Non-pigmented ciliary epithelial cell (primary cell): ENCODE measurements at places on chromosomes 2 and 18.
A peak's percentile ranks its signal among the peaks of the same experiment; 100 is the strongest.

- DNase-seq: no peak
Observed at GRCh38 chr2:62727259-62727867, 21.9 kb downstream of the EHBP1 start.

- DNase-seq: no peak
Observed at GRCh38 chr2:164624316-164624715, 3.0 kb upstream of the GRB14 start.

- DNase-seq: peak; percentile 67
Observed at GRCh38 chr2:64859312-64860212, 129.6 kb upstream of the SLC1A4 start.

DNA sequence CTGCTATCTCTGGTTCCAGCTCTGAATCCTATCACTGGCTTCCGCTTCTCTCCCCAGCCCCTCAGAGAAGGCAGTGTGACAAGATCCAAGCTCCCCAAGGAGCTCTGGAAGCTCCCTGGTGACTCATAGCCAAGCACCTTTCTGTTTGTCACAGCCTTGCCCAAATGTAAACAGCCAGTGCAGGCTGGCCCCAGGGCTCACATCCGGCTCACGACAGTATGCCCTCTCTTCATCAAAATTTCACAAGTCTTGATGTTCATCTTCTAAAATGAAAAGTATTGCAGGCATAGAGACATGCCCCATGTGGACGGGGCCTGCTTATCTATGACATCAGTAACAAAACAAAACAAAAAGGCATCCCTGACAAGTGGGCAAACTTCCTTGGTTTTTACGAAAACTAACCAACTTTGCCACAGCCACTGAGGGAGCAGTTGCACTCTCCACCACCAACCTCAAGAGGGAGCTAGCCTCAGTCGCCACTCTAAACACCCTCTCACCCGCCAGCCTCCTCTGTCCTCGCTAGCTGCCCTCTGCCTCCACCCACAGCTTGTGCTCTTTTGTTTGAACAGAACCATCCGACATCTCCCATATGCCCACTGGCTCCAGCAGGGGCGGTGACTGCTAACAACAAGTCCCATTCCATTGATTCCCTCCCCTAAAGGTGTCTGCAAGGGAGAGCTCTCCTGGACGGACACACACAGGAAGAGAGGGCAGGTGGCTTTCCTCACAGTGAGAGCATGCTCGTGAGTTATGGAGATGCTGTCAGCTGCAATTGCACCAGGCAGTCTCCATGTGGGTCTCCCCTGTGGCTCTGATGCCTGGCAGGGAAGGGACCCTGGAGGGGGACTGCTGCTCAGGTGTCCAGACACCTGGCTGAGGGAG is 71.0 kb upstream of the DAPL1 start:
- no peak for DNase-seq

GRCh38 chr2:189514104-189514503 is 66.5 kb downstream of the SLC40A1 start:
- DNase-seq: no peak

DNA sequence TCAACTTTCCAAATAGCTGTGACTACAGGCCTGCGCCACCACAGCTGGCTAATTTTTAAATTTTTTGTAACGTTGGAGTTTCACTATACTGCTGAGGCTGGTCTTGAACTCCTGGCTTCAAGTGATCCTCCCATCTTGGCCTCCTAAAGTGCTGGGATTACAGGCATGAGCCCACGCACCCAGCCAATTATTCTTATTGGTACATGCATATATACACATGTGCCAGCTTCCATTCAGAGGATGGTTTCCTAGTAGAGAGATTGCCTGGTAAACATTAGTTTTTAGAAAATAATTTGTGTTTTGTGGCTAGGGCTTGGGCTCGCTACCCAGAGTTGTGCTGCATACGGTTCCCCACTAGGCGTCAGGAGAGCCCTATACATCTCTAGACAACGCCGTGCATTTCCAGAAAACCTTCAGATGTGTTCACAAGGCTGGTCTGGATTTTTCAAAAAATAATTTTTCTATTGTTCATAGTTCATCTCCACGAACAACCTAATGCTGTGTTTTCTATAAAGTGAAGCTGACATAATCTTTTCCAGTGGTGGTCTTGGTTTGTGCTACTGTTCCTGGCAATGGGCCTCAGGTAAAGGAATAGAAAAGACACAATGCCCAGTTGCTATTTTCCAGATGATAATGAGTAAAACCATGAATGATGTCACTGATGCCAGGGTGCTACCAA is 14.6 kb upstream of the AFG3L2 start:
- DNase-seq: no peak

GRCh38 chr2:74511104-74511989 is 2.9 kb upstream of the TLX2 start:
- DNase-seq: no peak

DNA sequence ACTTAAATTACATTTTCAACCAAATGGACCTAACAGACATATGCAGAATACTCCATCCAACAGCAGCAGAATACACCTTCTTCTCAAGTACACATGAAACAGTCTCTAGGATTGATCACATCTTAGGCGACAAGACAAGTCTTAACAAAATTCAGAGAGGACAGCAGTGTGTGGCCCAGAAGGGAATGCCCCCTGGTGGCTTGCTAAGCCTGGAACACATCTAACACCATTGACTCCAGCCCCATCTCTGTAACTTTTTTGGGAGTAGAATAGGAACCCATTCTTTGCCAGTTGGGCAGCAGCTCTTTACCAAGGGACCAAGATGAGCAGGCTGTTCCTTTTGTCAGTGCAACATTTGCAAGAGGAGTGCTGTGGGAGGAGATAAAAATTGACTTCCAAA is 249.9 kb downstream of the PLCL1 start:
- DNase-seq: peak; percentile 4

DNA sequence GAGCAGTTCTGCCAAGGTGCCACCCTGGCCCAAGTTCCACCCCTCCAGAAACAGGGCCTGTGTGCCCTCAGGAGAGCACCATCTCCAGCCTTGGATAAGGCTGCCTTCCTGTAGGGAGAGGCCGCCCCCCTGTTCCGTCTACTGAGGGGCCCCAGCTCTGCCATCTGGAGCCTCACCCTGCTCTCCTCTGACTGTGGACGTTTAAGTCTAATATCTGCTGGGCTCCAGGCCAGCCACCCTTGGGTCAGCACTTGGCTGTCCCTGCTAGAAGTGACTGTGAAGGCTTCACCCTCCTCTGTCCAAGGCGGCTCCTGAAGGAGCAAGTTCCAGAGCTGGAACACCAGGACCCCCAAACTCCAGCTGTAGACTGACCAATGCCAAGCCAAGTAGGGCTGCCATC is 26.3 kb downstream of the RHOB start:
- DNase-seq: no peak

DNA sequence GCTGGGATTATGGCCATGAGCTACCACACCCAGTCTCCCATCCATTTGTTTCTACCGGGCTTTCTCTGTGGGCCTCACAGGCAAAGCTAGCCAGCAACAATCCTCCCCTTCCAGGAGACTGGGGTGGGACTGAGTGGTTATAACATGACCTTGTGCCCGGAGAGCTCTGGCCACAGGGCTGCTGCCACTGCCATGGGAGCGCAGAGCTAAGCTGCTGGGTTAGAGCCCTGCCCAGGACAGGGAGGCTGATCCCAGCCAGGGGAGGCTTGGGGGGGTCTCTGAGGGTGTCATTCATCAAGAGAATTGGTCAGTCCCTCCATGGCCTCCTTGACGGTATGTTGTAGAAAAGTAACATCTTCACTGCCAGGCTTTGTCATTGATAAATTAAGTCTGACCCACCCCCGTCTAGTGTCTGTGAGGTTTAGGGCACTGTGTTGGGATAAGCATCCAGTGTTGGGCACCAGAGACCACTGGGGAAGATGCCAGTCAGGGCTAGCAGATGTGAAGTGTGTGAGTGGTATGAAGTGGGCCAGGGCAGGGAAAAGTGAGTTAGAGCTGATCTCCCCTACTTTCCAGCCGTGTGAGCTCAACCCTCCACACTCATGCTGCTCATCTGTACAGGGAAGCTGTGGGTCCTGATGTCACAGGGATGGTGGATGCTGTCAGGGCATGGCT is 368.4 kb upstream of the HS6ST1 start:
- no peak for DNase-seq

DNA sequence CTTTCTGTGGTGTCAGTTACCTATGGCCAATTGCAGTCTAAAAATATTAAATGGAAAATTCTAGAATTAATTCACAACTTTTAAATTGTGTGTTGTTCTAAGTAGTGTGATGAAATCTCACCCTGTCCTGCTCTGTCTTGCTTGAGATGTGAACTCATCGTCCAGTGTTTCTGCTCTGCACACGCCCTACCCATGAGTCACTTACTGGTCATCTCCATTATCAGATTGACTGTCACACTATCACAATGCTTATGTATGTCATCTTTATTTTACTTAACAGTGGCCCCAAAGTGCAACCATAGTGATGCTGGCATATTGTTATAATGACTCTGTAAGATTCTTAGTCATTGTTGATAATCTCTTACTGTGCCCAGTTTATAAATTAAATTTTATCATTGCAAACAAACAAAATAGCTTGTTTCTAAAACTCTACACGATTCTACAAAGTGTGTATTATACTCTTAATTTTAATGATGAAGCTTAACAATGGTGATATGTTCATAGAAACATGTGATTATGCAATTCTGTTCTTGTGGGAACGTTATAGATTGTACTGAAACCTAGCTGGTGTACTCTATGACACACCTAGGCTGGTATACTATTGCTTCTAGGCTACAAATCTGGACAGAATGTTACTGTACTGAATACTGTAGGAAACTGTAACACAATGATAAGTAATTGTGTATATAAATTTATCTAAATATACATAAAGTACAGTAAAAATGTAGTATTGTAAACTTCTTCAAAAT is 1086.8 kb upstream of the PIK3C3 start:
- peak; percentile 96 for DNase-seq

GRCh38 chr2:132911726-132912724 is 242.0 kb upstream of the LYPD1 start:
- DNase-seq: no peak

GRCh38 chr2:235996419-235996818 is 171.8 kb downstream of the GBX2 start:
- no peak for DNase-seq

- DNase-seq: no peak
Observed at GRCh38 chr2:225272173-225272572, 127.3 kb upstream of the NYAP2 start.

- DNase-seq: no peak
Observed at GRCh38 chr2:151975460-151976414, 123.1 kb downstream of the CACNB4 start.
